ENCODE measurements at places on chromosomes 4 and X.

GRCh38 chr4:16111533-16111932, 27.7 kb upstream of the PROM1 start:
- DNase-seq = no peak

DNA sequence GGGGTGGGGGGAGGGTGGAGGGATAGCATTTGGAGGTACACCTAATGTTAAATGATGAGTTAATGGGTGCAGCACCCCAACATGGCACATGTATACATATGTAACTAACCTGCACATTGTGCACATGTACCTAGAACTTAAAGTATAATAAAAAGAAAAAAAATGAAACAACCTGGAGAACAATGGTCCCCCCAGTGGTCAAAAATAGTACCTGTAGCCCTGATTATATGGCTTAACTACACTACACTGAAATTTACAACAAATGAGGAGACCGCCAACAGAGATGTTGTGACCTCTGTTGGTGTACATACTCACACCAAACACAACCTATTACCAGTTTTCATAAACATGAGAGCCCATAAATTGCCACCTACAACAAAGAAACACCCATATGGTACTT, 7.3 kb upstream of the MAGEE1 start:
- DNase-seq = no peak

DNA sequence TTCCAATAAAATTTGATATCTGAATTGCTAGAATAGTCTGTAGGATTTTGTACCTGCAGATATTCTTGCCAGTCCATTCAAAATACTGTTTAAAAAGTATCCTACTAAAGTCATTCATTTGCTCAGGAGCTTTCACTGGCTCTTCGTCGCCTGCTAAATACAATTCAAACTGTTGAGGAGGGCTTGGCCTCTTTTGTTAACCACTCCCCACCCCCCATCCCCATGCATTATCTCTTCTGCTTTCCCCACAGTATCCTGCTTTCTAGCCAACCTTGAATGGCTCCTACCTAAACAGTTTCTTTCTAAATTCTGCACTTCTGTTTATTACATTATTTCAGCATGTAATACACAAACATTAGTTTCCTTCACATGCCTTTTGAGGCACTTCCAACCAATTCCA, 230.8 kb downstream of the CPE start:
- DNase-seq = no peak

DNA sequence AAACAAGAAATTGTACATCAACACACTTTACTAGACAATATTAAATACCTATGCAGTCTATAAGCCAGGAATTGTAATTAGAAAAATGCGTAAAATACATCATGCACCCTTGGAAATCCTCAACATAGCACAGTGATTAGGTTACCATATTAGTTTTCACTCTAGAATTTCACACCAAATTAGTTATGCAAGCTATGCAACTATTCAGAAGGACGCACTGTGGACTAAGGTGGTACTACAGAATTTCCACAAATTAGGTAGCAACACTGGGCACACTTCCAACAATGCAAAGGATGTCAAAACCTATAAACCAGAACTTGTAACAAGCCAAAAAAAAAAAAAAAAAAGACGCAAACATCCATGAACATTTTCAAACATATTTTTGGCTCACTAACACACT, 71.1 kb upstream of the ZCCHC13 start:
- no peak for DNase-seq

DNA sequence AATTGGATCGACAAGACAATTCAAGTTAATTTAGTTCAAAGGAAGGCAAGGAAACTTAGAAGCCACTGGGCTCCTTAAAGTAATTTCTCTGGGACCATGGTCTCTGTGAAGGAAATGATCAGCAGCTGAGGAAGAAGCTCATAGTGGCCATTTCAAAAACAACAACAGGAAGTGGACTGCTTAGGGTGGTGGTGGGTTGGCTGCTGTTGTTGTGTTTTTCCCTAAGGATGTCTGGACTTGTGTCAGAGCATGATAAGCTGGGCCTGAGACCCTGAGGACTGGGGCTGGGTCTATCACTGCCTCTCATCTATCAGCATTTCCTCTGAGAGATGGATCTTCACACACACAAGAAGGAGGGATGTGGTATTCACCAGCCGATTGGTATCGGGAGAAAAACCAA, 18.3 kb downstream of the KDR start:
- DNase-seq = no peak

- no peak for DNase-seq
Measured at GRCh38 chr4:188783175-188783574, 643.9 kb downstream of the TRIML1 start.

DNA sequence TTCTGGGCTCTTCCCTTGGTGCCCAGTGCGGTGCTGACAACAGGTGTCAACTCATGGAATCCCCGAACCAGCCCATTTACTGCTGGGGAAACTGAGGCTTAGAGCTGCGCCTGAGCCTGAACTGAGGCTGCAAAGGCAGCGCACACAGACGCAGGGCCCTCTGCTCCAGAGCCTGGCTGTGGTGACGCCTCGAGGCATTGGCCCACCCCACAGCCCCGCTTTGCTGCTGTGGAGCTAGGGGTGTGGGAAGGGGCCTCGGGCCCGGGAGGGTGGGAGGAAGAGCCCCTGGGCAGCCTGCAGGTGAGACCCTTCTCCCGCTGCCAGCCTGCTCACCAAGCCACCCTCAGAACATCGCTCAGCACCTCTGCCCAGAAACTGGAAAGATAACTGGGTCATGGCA, 97.4 kb upstream of the LRPAP1 start:
- no peak for DNase-seq

DNA sequence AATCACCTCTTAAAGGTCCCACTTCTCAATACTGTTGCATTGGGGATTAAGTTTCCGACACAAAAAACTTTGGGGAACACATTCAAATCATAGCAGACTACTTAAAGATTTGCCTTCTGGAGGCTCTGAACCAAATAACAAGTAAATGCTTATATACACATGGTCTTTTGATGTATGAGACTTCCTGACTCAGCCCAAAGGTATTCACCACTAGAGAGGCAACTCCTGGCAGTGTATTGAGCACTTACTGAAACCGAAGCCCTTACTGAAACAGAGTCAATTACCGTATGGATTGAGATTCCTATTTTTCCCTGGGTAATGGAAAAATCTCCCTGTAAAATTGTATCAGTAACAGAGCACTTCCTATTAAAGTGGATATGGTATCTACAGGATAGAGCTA, 45.4 kb downstream of the ZCCHC13 start:
- peak; percentile 48 for DNase-seq

DNA sequence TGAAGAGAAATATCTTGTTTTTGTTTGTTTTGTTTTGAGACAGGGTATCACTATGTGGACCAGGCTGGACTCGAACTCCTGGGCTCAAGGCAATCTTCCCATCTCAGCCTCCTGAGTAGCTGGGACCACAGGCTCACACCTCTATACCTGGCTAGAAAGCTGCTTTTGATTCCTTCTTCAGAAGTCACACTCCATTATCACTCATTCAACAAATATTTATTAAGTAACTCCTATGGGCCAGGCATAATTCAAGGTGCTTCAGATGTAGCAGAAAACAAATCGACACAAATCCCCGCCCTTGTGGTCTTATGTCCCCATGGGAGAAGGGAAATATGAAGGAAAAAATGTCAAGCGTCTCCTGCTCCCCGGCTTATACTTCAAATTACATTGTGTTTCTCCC, 72.6 kb upstream of the DHX15 start:
- no peak for DNase-seq

DNA sequence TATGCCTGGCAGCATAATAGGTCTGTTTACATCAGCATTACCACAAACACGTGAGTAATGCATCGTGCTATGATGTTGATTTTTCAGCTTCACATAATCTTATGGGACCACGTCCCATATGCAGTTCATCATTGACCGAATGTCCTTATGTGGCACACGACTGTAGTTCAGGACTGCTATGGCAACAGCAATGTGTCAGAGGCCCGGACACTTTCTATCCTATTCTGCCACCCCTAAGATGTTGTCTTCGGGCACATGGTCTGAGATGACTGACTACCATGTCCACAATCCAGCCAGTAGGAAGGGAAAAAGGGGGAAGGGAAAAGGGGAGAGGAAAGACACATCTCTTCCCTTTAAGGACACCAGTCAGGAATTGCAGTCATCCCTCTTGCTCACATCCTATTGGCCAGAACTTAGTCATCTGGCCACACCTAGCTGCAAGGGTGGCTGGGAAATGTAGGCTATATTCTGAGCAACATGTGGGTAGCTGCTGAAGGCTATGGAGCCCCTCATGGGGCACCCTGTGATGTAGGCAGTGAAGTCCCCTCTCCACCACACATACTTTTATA, 196.0 kb upstream of the RBPJ start:
- no peak for DNase-seq

GRCh38 chrX:22396408-22396807, 123.7 kb downstream of the CBLL2 start:
- DNase-seq = no peak

- DNase-seq = no peak
Measured at GRCh38 chrX:46617906-46618305, 44.3 kb downstream of the CHST7 start.

GRCh38 chr4:71545168-71545567, 206.3 kb downstream of the SLC4A4 start:
- no peak for DNase-seq

Data from AG04450 (cell line).